ENCODE measurements at places on chromosomes 6 and 20. TPM values are rescaled to one million over a fixed set of nuclear protein-coding genes. Genes with fewer than 3 reads are reported as not detected.

The RSPO3 gene
- polyA plus RNA-seq, result not detected

The PDE7B gene
- 0.07 TPM for polyA plus RNA-seq

The ABHD16B gene
- polyA plus RNA-seq, result not detected

The OGFR gene
- 64.2 TPM for polyA plus RNA-seq

The GPR63 gene
- 0.12 TPM for polyA plus RNA-seq

The STX11 gene
- polyA plus RNA-seq, result 16.7 TPM

The BPIFB4 gene
- polyA plus RNA-seq, result not detected

The SLC2A4RG gene
- 7.8 TPM for polyA plus RNA-seq

The EFCAB8 gene
- polyA plus RNA-seq, result not detected

The BICRAL gene
- polyA plus RNA-seq, result 6.8 TPM

The KIFC1 gene
- polyA plus RNA-seq, result 0.39 TPM

The MAFB gene
- polyA plus RNA-seq, result not detected

The BMP2 gene
- polyA plus RNA-seq, result not detected

The STMND1 gene
- polyA plus RNA-seq, result not detected

The TREML2 gene
- polyA plus RNA-seq, result 1.4 TPM

The NOX3 gene
- polyA plus RNA-seq, result not detected

The OPN5 gene
- not detected for polyA plus RNA-seq

The SASH1 gene
- polyA plus RNA-seq, result not detected
